Common myeloid progenitor, CD34-positive (primary cell): ENCODE measurements at places on chromosomes 1 and 21.

DNA sequence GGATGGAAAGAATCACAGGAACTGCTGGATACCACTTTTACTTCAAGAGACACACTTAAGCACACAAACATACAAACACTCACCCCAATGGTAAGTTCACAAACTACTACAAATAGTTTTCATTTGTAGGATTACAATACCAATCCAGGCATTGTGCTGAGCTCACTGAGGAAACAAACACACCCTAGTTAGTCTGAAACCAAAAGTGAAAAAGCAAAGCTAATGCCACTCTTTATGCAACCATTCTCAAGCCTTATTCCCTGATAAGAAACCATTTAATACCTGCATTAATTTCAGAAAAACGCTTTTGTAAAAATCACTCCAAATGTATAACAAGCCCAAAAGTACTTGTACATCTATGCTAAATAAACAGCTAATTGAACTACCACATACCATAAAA lies 38.3 kb downstream of the RNF115 start:
- DNase-seq: no peak

DNA sequence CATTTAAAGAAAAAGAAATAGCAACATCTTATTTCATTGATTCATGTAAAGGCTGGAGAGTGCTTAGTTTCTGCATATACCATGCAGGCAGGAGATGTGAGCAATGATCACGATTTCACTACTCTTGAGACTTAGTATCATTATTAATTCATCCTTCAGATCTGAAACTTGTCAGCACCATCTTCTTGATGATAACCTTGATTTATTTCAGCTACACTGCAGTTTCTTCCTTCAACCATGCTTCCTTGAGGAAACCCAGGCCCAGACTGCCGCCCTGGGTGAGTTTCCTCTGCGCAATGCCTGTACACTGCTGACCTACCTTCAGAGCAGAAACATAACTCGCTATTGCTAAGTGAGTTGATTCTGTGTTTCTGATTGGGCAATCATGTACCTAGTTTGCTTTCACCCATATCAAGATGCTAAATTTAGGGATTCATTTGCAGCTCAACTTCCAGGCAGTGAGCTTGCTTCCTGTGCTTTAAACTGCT lies 13.5 kb upstream of the BCL10 start:
- DNase-seq: no peak

GRCh38 chr1:201582705-201583442 lies 43.9 kb downstream of the NAV1 start:
- no peak for DNase-seq

- peak; percentile 60 for DNase-seq
Measured at GRCh38 chr1:41274752-41275545, 32.8 kb upstream of the SCMH1 start.

DNA sequence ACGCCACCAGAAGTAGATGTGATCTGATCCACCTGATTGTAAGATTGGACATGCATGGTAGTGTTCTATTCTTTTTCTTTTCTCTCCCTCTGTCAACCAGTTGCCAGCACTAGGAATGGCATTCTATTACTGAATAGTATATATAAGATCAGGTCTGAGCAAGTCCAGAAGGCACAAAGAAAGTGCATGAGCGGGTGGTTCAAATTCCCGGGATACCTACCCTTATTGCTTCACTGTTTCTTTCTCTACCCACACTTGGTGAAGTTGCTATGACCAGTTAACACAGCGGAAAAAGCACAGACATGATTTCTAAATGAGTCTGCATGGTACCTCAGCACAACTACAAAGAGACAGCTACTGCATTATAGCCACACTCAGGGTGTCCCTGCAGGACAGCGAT lies 64.0 kb downstream of the SLC9A1 start:
- DNase-seq: no peak

DNA sequence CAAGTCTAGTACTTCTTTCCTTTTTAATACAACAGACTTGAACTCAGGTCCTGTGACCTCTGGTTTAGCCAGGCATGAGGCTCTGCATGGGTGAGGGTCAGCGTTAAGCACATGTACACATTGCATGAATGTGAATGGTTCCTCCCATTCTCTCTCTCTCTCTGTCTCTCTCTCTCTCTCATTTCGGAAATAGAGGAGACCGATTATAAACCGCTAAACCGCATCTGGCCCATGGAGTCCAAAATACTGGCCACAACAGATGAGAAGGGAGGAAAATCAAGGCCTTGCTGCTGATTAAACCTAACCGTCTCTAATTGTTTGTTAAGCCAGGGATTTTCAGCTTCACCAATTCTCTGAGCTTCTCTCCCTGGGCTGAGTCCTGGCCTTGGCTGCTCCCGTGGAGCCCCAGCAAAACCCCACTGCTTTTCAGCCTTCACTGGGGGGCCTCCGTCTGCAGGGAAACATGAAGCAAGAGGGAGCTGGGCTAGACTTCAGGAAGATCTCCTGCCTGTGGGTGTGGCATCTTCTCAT lies 6.6 kb downstream of the RSPO1 start:
- DNase-seq: no peak
